A549 treated with GW870086 at 1 μM for 4 hours (cell line): ENCODE measurements at places on chromosomes 12 and 14. TPM values are rescaled to one million over a fixed set of nuclear protein-coding genes. Genes with fewer than 3 reads are reported as not detected.

The FAM90A1 gene
- total RNA-seq = 0.10 to 0.11 TPM (median 0.10 TPM) in 3 of 5 replicates, not detected in the others

The CIROP gene
- not detected in 5 replicates for total RNA-seq

The PCED1B gene
- total RNA-seq = 21.5 to 24.1 TPM (median 23.5 TPM) in 5 replicates

The GYS2 gene
- total RNA-seq = not detected in 5 replicates

The PMCH gene
- not detected in 5 replicates for total RNA-seq

The B4GALNT1 gene
- total RNA-seq = 34.5 to 48.1 TPM (median 42.6 TPM) in 5 replicates

The LRP10 gene
- 64.7 to 80.7 TPM (median 78.3 TPM) in 5 replicates for total RNA-seq

The CISTR gene
- not detected in 5 replicates for total RNA-seq
